ENCODE measurements at places on chromosomes 2 and 18.

DNA sequence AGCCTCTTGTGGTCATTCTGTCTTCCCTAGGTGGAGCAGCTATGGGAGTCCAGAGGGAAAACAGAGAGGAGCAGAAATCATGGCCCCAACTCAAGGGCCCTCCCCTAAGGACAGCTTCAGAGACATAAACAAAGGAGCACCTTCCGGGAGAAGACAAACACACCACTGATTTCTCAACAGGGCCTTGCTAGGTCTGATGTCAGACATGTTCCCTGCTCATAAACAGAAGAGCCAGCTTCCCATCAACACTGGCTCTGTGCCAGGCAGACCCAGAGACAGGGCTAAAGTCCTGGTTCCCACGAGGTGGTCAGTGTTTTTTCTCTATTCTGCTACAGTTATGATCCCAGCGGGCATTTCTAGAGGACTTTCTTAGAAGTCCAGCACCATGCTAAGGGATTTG, 19.3 kb downstream of the CXCR2 start:
- DNase-seq = no peak

- DNase-seq = peak; percentile 80
These were observed 14.6 kb upstream of the LAPTM4A start for GRCh38 chr2:20065885-20066602.

- DNase-seq = no peak
These were observed 29.5 kb downstream of the KIAA2012 start for GRCh38 chr2:202102425-202103000.

- DNase-seq = peak; percentile 18
These were observed 37.9 kb downstream of the SLC38A11 start for GRCh38 chr2:164917296-164917903.

DNA sequence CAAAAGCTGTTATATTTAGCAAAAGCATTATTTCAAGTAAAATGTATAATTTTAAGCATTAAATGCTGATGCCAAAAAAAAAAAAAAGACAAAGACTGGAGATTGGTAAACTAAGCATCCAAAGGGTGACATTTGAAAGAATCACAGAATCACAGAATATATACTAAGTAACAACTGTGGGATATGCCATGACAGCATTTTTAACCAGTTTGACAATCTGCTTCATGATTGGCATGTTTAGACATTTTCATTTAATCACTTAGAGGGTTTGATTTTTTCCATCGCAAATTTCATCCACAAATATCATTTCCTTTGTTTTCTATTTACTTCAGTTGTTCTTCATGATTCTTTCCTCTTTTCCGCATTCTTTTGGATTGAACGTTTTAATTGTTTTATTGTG, 66.9 kb upstream of the TMEM18 start:
- no peak for DNase-seq

GRCh38 chr2:88654714-88655113, 27.4 kb upstream of the EIF2AK3 start:
- DNase-seq = no peak

- no peak for DNase-seq
These were observed 264.3 kb upstream of the SLC39A10 start for GRCh38 chr2:195392446-195393336.

- no peak for DNase-seq
These were observed 12.6 kb downstream of the C18orf63 start for GRCh38 chr18:74328206-74328605.

- DNase-seq = no peak
These were observed 125.3 kb downstream of the PIK3C3 start for GRCh38 chr18:42080340-42080739.

DNA sequence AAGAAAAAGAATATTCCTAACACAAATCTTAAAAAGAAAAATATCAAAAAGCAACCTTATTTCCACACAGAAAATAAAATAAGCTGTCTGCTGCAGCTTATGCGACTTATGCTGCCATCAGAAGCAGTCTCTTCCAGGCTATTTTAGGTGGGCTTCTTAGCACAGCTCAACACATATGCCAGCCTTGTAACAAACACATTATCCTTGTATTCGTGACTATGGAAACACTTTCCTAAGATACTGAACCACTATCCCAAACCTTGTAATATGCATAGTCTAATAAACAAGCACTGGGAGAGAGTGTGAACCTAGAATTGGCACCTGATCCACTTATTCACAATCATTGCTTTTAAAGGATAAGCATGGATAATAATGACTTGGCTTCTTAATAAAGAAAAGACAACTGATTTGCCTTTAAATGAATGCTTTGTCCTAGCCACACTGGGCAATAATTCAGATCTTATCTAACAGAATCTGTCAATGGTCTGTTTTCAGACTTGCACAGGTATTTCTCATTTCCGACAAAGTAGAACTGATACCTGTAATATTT, 40.0 kb upstream of the RNU4ATAC start:
- no peak for DNase-seq

DNA sequence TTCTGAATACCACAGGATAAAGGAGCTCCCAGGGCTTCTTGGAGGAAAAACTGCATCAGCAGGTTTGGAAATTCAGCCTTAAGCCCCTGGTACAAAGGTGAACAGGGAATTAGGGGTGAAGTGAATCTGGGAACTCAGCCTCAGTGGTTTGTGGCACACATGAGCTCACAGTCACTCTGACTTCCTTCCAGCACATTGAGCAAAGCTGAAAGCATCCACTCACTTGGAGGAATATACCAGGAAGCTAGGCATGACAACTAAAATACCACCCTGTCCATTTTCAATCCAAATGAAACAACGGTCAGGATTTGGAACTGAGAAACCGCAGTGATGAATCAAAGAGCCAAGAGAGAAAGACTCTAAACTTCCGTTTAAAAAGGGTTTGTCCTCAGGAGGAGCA, 216.1 kb downstream of the ICOS start:
- DNase-seq = no peak

GRCh38 chr18:77052983-77053309, 79.6 kb downstream of the MBP start:
- DNase-seq = no peak

DNA sequence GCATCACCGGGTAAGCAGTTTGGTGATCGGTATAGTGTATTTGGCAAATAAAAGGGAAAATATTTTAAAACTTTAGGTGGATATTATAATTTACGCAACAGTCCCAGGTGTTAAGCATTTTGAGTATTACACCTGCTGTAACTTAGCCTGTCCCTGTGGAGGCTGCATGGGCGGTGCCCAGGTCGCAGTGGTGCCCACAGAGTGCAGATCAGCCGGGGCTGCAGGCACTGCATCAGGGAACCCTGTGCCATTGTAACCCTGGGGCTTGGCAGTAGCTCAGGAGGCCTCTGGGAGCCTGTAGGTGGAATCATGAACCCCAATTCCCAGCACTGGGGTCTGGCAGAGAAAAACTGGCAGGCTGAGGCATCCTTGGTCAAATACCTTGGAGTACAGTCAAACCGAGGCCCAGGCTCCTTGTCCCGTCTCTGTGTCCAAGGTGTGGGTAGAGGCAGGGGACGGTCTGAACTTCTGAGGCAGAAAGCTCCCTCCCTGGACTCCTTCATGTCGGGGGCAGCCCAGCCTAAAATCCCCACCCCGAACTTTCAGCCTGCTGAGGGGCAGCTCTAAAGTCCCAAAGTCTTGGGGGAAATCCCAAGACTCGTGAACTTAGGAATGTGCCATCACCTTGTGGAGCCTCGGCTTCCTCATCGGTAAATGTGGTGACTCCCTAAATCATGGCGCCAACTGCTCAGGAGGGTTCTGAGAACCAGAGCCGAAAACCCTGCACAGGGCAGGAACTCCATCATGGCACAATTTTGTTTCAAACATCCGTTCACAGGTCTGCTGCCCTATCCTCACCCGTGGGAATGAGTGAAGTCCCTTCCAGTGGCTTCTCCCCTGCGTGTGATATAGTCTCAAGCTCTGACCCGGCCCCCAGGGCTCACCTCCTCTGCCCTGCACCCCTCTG, 85.7 kb downstream of the INHBB start:
- no peak for DNase-seq

DNA sequence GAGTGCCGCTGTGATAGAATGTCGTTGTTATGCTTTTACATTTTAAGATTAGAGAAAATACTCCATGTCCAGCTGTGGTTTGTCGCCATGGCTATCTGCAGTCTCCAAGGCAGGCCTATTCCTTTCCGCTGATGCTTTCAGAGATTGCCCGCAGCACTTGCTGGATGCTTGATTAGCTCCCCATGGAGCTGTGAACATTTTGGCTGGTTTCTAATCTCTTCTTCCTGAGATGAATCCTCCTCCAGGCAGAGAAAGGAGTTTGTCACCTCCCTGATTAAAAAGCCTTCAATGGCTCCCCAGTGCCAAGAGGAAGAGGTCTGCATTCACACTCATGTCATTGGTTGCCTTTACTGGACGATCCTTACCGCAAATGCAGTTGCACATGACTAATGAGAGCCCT, 32.6 kb upstream of the LPIN1 start:
- DNase-seq = no peak

GRCh38 chr2:105580216-105580615, 164.5 kb upstream of the NCK2 start:
- no peak for DNase-seq

GRCh38 chr2:42800981-42801380, 8.6 kb upstream of the HAAO start:
- no peak for DNase-seq

Data from DMS153 (cell line).